ENCODE measurements at places on chromosomes 3 and 15.

DNA sequence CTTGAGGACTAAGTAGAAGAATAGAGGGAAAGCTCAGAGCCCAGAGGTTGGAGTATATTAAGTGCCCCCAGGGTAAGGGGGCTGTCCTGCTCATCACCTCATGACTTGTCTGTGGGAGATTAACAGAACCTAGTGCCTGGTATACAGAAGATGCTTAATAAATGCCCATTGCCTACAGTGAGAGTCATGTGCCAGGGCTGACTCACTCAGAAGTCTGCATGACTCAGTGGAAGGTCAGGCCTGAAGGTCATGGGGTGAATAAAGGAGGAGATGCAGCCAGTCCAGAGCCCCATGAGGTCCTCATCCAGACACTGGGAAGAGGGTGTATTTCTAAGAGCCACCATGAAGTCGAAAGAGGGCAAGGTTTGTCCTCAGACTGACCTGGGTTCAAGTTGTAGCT, 62.5 kb upstream of the TLE3 start:
- no peak for DNase-seq

DNA sequence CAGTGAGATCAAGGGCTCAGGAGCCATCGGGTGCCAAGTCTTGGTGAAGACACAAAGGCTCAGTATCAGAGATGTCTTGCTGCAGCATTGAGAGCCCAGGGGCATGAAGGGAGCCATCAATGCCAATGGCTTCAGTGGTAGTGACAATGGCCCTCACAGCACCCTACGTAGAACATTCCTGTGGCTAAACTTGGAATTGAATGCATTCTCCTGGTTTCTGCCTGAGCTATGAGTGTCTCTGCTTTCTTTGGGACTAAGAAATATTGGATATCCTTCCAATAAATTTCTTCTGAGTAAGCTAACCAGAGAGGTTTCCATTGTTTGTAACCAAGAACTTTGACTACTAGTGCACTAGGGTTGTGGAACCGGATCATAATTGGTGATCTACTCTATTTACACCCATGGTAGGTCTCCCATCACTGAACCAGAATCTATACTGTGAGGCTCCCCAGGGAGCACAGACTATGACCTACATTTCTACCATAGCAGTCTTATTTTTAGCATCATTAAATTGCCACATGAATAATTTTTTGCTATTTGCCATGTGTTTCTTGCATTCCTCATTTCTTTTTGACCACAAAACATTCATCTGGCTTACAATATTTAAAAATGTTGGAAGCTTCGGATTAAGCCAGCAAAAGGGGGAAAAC, 31.6 kb upstream of the PDZRN3 start:
- DNase-seq: no peak

- DNase-seq: no peak
These were observed 558.8 kb upstream of the ADAMTS9 start for GRCh38 chr3:65246561-65246960.

- DNase-seq: no peak
These were observed 1.5 kb downstream of the TCAIM start for GRCh38 chr3:44340058-44340395.

- no peak for DNase-seq
These were observed 51.9 kb downstream of the KY start for GRCh38 chr3:134598763-134599545.

DNA sequence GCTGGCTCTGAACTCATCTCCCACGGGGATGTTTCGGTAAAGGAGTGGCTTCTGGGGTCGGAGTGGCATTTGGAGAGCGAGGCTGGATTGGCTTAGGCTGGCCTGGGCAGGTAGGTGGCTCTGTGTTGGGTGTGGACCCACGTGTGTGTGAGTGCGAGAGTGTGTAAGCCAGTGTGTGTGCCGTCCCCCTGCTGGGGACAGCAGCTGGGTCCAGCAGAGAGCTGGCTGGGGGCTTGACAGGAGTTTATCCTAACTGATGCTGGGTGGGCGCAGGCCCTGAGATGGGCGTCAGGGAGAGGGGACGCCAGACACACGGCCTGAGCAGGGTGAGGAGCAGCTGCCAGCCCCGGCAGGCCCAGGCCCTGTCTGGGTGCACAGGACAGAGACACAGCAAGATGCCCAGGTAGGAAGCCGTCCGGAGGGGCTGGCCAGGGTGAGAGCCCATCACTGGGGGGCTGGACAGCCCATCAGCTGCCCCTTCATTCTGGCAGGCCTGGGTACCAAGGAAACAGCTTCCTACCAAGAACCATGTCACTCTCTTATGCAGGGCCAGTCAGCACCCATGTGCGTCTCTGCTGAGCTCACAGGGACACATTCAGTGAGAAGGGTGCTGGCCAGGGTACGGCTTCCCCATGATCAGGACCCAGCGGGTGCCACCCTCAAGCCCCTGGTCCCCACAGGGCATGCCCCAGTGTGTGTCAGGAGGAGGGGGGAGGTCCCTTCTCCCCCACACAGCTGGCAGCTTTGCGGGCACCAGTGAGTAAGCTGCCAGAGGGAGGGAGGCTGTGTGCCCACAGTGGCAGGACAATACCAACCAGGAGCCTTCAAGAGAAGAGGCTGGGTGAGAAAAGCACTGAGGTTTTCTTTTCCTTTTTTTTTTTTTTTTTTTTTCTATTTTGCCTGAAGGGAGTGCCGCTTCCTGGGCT, 1.1 kb downstream of the PAK6 start:
- DNase-seq: no peak

GRCh38 chr3:51216291-51216690, 168.8 kb upstream of the MANF start:
- DNase-seq: no peak

- no peak for DNase-seq
These were observed 138.3 kb downstream of the PTPRG start for GRCh38 chr3:61699622-61700021.

GRCh38 chr3:155318740-155319139, 25.3 kb upstream of the STRIT1 start:
- no peak for DNase-seq

DNA sequence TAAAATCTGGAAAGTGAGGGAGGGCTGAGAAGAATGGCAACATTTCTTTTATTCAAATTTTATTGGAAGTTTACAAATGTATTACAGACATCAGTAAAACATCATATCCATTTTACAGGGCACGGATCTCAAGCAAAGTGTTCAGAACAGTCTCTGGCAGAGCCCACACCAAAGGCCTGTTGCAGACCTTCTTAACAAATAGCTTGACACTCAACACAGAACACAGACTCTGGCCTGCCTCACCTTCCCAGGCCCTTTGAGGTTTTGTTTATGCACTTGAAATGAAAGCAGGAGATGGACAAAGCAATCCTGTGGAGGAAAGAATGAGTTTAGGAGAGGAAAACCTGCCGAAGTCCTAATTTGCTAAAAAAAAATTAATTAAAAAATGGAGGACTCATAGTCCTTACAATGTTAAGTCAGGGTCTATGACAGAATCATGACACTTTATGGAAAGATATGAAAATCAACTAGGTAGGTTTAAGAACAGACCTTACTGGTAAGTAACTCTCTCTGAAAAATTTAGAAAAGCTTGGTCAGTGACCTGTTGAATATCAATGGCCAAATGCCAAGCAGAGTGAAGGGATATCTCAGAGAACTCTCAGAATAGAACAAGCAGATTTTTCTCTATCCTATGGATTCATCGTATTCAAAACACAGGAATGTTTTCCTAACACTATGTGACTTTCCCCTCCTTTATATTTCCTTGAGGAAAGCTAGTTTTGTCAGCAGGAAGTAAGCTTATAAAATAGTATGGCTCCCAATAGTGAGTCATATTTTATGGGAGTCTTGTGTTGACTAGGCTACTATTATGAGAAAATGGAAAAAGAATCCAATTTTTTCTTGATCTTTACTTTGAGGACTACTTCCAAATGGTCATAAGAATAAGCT, 70.8 kb upstream of the PSMD6 start:
- DNase-seq: no peak

DNA sequence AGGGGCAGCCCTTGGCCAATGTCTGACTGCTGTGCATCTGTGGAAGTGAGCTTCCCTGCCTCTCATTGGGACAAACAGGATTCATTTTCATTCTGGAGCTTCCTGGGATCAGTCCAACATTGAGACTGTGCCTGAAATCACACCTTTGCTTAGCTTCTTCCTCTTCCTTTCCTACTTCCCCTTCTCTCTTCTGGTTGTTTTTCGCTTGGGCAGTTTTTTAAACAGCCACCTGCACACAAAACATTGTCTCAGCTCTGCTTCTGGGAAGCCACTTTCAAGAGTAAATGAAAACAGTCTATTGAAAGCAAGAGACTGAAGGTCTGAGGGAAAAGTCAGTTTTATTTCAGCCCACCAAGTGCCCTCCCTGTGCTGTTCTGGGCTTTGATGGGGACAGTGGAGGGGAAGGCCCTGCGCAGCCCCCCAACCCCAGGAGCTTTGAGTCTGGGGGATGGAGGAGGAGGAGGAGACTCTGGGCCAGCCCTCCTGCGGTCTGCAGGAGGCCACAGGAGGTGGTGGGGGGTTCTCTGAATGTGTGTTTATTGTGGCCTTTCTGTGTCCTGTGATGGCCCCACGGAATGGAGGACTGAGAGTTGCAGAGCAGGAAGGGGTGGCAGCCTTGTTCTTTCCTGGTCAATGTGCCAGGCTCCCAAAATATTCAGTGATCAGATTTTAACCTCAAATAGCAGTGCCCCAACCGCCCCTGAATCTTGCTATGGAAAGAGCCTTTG, 7.8 kb upstream of the ISLR2 start:
- no peak for DNase-seq

GRCh38 chr3:194607592-194608389, 25.4 kb downstream of the TMEM44 start:
- DNase-seq: no peak

Data from effector CD4-positive, alpha-beta T cell (primary cell).